Breast epithelium (tissue), 4 donors: ENCODE measurements at places on chromosomes 12 and 14. TPM values are rescaled to one million over a fixed set of nuclear protein-coding genes. Genes with fewer than 3 reads are reported as not detected.

MGST1 gene
- total RNA-seq: 301 TPM

OR6C2 gene
- total RNA-seq: not detected

CLEC9A gene
- not detected for total RNA-seq

CLEC12A gene
- 1.9 TPM for total RNA-seq

DNA sequence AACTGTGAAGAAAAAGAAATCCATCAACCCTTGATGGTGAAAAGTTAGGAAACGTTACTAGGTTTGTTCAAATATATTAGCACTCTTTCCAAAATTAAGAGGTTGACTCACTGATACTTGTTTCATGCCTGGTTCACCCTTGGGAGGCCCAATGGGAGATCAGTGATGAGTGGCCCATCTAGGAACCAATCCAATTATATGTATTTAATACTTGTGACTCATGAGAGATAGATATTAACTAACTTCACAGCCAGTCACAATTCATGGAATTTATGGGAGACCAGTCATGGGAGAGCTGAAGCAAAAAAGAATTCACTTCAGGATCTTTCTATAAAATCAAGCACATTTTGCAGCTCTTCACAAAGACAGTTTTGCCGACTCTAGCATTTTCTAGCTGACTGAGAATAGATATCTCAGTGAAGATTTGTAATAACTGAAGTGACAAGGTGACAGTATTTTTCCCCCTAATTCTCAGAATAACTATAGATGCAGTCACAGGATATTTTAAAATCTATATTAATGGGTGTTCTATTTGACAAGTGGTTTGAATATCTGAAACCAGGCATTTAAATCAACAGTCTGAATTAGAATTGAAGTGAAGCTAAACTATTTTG is 230.2 kb downstream of the EPS8 start:
- H3K27ac ChIP-seq: no peak overlapping the region
- H3K36me3 ChIP-seq: no peaks in the 10 kb centered on the region
- no peak overlapping the region for H3K4me3 ChIP-seq
- H3K4me1 ChIP-seq: no peaks in the 10 kb centered on the region
- no peaks in the 10 kb centered on the region for H3K27me3 ChIP-seq
- no peak for DNase-seq

- no peak for DNase-seq
- H3K27ac ChIP-seq: no peak overlapping the region
- H3K27me3 ChIP-seq: no peaks in the 10 kb centered on the region
- no peaks in the 10 kb centered on the region for H3K4me1 ChIP-seq
- H3K36me3 ChIP-seq: no peaks in the 10 kb centered on the region
These were observed 451.9 kb upstream of the NOVA1 start for GRCh38 chr14:27049701-27050100.

DNA sequence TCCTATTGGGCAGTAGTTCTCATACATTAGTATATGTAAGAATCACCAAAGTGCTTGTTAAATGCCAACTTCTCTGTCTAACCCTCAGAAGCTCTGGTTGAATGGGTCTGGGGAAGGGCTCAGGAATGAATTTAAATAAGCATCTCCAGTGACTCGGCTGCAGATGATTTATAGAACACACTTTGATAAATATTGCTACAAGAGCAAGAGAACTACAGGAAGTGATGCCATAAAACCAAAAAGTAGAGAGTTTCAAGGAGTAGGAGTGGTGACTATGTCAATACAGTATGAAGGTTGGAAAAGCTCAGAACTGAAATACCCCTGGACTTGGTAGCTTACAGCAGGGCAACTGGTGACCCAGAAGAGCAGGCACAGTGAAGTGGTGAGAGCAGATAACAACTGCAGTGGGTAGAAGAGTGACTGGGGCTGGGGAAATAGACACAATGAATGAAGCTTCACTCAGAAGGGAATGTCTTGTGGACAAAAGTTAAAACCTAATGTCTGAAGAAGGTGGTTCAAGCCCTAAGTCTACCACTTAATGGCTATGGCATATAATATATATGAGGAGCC is 8.0 kb upstream of the PLEKHA5 start:
- H3K27ac ChIP-seq: no peak overlapping the region
- H3K36me3 ChIP-seq: no peaks in the 10 kb centered on the region
- no peaks in the 10 kb centered on the region for H3K4me1 ChIP-seq
- no peaks in the 10 kb centered on the region for H3K27me3 ChIP-seq

DNA sequence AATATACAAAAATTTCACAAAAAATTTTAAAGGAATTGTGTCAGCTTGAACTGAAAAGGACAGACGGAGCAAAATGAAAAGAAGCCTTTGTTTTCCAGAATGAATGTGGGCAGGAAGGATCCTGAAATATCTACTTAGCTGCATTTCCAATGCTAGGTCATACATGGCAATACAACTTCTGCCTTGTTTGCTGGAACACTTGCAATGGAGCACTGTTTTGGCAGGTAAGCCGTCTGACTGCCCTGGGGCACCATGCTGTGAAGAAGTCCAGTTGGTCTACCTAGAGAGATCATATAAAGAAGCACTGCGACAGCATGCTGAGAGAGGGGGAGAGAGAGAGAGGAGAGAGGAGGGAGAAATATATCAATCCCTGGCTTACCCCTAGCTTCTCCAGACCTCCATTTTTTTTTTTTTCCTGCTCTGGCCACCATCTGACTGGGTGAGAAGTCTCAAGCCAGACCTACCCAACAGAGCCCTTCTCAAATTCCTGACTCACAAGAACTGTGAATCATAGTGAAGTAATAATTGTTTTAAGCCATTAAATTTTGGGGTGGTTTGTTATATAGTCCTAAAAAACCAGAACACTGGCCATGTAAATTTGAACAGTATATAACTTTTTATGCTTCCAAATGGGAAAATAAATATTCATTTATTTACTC is 97.1 kb upstream of the PRICKLE1 start:
- no peaks in the 10 kb centered on the region for H3K4me1 ChIP-seq
- H3K27ac ChIP-seq: peak overlapping the region; percentile 3
- H3K36me3 ChIP-seq: no peaks in the 10 kb centered on the region

- H3K27ac ChIP-seq: no peak overlapping the region
- no peak for DNase-seq
- H3K4me3 ChIP-seq: no peak overlapping the region
These were observed 109.4 kb upstream of the SSTR1 start for GRCh38 chr14:38098074-38098836.

GRCh38 chr12:34371050-34371449 is 348.8 kb downstream of the ALG10 start:
- H3K4me3 ChIP-seq: no peak overlapping the region
- H3K36me3 ChIP-seq: no peaks in the 10 kb centered on the region
- no peak overlapping the region for H3K27ac ChIP-seq
- H3K4me1 ChIP-seq: no peaks in the 10 kb centered on the region
- DNase-seq: no peak
- H3K27me3 ChIP-seq: no peaks in the 10 kb centered on the region

DNA sequence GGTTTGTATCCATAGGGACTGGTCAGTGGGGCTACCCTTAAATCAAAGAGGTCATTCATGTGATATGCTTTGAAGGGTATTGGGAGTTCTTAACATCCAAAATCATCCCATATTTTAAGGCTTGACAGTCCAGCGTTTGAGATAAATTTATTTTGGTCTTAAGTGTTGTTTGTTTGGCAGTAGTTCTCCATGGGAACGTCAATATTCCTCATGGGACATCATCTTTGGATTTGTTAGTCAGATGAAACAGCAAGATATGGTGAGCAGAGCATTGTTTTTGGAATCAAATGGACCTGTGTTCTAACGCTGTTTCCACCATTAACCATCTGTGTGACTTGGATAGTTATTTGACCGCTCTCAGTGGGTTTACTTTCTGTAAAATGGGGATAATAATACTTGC is 45.9 kb upstream of the GSG1 start:
- DNase-seq: no peak
- no peaks in the 10 kb centered on the region for H3K27me3 ChIP-seq
- no peaks in the 10 kb centered on the region for H3K36me3 ChIP-seq
- H3K4me3 ChIP-seq: no peak overlapping the region
- no peaks in the 10 kb centered on the region for H3K4me1 ChIP-seq

- peak; percentile 55 for DNase-seq
- H3K27me3 ChIP-seq: no peaks in the 10 kb centered on the region
- H3K36me3 ChIP-seq: no peaks in the 10 kb centered on the region
- H3K4me3 ChIP-seq: no peak overlapping the region
- peak overlapping the region; percentile 75 for H3K27ac ChIP-seq
These were observed 22.1 kb downstream of the LGMN start for GRCh38 chr14:92726135-92726932.

GRCh38 chr14:78950649-78951048 is 780.5 kb downstream of the NRXN3 start:
- H3K4me1 ChIP-seq: no peaks in the 10 kb centered on the region
- DNase-seq: no peak
- no peaks in the 10 kb centered on the region for H3K27me3 ChIP-seq
- no peak overlapping the region for H3K27ac ChIP-seq

DNA sequence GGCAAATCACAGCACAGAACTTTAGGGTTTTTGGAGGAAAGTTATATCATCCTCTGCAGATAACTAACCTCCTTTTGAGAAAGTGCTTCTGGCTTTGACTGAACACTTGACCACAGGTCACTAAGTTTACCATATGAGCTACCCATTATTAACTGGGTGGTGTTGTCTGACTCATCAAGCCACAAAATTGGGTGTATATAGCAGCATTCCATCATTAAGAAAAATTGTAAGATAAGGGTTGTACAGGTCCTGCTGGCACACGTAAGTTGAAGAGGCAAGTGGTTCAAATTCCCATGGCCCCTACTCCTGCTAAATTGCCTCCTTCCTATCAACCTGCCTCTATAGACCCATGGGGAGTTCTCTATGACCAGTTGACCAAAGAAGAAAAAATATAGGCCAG is 39.5 kb downstream of the L2HGDH start:
- H3K36me3 ChIP-seq: no peaks in the 10 kb centered on the region
- H3K27me3 ChIP-seq: no peaks in the 10 kb centered on the region
- DNase-seq: no peak
- H3K4me1 ChIP-seq: no peaks in the 10 kb centered on the region
- no peak overlapping the region for H3K27ac ChIP-seq
- no peak overlapping the region for H3K4me3 ChIP-seq
